ENCODE measurements at places on chromosomes 13 and 19.

DNA sequence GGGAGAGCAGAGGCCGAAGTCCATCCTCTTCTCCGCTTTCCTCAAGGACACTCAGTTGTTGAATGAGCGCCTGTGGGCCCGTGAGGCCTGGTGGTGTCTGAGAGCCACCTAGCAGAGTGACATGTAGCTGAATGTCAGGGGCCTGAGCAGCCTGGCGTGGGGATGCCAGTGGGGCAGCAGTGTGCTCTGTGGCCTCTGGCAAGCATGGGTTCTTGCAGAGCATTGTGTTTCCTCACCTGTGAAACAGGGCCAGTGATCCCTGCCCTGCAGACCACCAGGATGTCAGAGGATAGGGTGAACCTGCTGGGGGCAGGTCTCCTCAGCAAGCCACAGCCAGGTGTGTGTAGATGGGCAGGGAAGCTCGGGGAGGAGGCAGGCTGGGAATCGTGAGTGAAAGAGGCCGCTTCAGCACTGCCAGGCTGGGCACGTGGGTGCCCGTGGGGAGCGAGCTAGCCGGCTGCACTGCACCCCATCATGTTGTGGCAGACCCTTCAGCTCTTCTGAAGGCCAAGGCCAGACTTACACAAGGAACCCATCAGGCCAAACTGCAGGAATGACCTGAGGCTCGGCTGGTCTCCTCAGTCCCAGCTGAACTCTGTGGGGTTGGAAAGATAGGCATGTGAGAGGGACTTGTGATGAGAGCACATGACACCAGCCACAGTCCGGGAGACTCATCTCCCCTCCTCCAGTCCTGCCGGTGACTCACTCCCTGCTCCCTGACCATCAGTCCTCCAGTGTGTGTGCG, 5.0 kb downstream of the PPP1R37 start:
- peak; percentile 80 for DNase-seq

DNA sequence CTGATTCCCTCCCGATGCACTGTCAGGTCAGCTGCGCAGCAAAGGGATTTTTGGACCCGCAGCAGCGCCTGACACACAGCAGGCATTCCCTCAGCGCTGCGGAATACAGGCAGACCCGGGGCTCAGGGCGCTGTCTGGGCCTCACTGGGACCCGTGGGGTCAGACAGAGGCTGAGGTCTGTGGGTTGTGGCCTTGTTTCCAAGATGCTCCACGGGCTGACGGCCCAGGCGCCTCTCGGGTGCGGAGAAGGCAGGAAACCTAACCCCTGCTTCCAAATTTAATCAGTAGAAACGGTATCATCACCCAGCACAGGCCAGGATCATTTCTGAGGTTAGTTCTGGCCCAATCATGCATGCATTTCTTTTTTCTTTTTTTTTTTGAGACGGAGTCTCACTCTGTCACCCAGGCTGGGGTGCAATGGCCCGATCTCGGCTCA, 686 bp upstream of the RNF126 start:
- peak; percentile 63 for DNase-seq

DNA sequence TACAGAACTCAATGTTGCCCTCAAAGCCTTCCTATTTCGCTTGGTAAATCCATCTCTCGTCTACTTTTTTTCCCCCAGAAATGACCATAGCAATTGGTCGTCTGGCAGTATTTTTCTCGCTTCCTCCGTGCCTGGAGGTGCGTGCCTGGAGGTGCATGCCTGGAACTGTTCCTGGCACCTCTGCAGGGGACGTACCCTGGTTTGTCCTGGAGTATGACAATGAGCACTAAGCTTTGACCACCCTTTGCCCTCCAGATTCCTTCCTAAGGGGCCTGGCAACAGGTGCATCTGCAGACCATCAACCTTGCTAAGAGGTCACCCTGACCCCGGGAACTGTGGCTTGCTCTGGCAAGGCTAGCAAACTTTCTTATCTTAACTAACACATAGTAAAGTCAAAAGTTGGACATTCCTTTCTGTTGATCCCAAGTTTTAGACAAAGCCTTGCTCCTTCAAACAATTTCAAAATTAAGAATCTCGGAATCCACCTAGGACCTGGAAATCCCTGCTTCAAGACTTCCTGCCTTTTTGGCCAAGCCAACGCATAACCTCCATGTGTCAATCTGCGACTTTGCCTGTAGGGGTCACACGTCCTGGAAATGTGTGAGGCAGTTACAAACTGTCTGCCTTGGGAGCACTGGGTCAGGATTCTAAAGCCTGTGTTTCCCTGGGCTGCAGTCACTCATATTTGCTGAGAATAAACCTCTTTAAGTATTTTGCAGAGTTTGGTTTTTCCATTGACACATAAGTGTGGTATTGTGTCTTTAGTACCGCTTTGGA, 28.8 kb upstream of the TUBGCP3 start:
- peak; percentile 20 for DNase-seq

DNA sequence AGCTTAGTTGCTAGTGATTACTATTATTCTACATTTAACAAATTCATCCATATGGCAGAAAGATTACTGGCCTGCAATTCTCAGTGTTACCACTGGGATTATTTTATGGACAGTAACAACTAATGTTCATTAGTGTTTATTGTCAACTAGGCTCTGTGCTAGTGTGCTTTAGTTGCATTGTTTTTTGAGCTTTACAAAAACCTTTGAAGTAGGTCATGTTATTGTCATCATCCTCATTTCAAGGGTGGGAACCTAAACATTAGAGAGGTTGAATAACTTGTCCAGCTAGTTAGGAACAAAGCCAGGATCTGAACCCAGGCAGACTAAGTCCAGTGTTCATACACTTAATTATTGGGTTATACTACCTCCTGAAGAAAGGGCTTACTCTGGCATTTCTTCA, 27.8 kb upstream of the TDRD3 start:
- no peak for DNase-seq

DNA sequence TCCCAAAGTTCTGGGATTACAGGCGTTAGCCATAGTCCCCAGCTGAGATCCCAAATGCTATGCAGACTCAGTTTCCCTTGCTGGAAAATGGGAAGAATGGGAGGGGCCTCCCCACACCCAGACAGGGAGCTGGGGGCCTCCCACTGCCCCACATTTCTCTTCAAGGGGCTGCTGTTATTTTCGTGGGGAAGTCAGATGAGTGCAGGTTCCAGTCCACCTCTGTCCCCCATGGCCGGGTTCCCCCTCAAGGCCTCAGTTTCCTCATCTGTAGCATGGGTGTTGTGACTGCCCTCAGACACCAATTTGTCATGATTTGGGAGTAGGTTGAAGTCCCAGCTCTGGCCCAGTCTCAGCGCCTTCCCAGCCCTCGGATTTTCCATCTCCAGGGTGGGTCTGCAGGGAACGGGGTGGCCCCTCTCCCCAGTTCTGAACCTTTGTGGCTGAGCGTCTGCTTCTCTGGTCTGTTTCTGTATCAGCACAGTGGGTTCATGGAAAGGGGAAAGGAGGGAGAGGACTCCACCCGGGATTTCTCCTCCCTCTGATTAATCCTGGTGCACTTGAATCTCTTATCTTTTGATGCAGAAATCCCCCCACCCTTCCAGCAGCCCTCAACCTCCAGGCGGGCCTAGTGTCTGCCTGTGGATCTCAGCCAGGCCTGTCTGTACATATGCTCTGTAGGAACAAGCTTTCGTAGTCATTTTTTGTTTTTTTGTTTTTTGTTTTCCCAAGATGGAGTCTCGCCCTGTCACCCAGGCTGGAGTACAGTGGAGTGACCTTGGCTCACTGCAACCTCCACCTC, 12.2 kb downstream of the NFIC start:
- no peak for DNase-seq
